ENCODE measurements at places on chromosomes 3 and 15.

- DNase-seq = no peak
These were observed 71.6 kb downstream of the EPHB3 start for GRCh38 chr3:184633237-184633579.

GRCh38 chr15:63251701-63252100, 25.7 kb upstream of the APH1B start:
- DNase-seq = no peak

- DNase-seq = no peak
These were observed 87.2 kb upstream of the PPIB start for GRCh38 chr15:64249883-64250575.

- peak; percentile 24 for DNase-seq
These were observed 582 bp downstream of the CGNL1 start for GRCh38 chr15:57376696-57377477.

All from GM19239 (cell line).